ENCODE measurements at places on chromosomes 5 and 9.

DNA sequence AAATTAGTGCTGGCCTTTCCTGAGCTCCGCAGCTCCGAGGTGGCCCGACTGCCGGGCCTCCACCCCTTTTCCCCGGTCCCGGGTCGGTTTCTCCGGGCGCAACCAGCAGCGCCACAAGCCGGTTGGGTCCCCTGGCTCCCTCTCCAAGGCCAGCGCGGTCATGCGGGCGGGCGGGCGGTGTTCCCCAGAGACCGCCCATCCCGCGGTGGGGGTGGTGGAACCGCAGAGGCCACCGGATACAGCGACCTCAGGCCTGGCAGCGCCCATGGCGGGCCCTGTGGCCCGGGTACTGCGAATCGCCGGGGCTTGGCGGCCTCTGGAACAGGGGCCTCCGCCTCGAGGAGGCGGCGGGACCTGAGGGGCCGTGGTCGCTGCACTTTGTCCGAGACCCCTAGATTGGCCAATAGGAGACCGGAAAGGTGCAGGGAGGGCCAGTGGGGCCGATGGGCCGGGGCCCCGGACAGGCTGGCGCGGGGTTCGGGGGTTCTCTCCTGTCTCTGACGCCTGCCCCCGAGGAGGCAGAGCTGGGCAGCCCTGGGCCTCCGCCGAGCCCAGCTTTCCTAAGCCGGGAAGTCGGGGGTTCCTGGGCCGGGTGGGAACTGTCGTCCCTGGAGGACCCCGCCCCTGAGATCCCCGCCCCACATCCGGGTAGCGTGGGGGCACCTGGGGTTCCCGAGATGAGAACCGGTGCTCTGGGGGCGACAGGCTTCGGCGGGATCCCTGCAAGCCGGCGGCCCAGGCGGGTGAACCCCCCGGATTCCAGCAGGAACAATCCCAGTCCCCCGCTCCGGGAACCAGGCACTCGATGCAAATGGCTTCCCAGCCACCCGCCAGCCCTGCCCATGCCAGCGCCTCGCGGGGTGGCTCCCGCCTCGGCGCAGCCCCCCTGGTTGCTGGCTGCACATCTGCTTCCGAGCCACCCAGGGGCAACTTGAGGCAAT, 293.9 kb downstream of the ZSWIM6 start:
- DNase-seq: no peak

- no peak for DNase-seq
These were observed 1.8 kb upstream of the PDE8B start for GRCh38 chr5:77208507-77209163.

- DNase-seq: no peak
These were observed 26.2 kb downstream of the TRIM32 start for GRCh38 chr9:116713271-116713670.

DNA sequence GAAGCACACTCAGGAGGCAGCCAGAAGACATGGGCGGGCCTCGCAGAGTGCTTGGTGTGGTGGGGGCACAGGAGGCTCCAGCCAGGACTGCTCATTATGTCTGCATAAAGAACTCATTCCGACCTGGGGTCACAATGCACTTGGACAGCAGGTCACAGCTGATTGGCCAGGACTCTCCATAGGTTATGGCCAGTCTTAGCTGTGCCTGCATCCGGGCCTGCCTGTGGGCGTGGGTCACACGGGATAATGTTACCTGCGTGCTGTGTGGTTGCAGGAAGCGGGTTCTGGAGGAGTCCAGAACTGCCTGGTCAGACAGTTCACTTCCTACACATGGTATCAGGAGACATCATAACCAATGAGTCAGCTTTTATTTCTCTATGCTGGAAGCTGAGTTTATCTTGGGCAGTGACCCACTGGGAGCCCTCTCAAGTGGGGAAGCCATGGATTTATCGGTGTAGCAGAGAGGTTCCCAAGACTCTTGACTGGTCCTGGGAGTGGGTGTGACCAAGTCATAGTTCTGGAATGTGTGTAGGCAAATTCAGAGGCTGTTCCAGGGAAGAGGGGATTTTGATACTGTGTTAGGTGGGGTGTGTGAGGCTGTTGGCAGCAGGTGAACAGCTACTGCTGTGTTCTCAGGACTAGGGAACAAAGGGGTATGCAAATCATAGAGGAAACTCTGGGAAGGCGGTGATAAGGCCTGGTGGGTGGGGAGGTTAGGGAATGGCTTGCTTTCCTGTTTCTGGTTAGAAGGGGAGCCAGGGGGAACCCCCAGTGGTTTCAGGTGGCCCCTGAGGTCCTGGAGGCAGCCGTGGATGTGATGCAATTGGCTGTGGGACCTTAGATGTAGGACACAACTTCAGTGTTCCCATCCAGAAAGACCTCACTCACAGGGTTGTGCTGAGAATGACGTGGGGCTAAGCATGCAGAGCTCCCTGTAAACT, 51.3 kb downstream of the ARHGEF37 start:
- DNase-seq: no peak

GRCh38 chr9:96519787-96520186, 69.8 kb downstream of the HABP4 start:
- DNase-seq: no peak
